CD4-positive, alpha-beta T cell treated with Interleukin-4 for 1 hour (primary cell): ENCODE measurements at places on chromosomes 6 and 20.

DNA sequence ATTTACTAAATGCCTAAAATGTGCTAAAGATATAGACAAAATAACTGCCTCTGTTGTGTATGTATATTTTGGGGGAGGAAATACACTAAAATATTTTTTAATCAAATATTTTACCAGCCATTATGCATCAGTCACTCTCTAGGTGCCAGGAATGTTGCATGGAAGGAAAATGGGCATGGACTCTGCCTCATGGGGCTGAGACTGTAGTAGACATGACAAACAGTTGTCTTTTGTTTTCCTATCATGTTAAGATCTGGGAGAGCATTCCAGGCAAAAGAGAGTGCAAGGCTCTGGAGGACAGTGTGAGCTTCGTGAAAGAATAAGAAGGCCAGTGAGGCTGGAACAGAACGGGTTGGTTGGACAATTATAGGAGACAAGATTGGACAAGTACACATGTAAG, 26.5 kb downstream of the HLA-DOB start:
- no peak for DNase-seq

GRCh38 chr6:121319112-121319553, 15.1 kb downstream of the TBC1D32 start:
- peak; percentile 16 for DNase-seq

DNA sequence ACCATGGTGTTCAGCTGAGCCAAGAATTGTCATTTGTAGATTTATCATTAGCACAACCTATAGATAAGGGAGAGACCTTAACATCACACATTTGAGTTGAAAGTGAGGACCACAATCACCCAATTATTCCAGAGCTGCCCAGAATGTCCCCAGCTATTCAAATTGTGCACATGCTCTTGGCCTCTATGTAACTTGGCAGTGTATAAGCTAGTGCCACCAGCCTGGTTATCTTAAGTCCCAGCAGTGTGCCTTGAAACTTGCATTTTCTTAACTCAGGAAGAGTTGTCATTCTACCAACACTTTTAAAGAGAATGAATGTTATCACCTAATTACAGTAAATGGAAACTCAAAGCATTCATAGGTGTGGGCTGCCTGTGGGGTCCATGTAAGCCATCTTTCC, 191.1 kb downstream of the COL9A1 start:
- DNase-seq = no peak

GRCh38 chr6:45736134-45736533, 279.5 kb downstream of the CLIC5 start:
- no peak for DNase-seq
